ENCODE measurements at places on chromosomes 2 and 18.

DNA sequence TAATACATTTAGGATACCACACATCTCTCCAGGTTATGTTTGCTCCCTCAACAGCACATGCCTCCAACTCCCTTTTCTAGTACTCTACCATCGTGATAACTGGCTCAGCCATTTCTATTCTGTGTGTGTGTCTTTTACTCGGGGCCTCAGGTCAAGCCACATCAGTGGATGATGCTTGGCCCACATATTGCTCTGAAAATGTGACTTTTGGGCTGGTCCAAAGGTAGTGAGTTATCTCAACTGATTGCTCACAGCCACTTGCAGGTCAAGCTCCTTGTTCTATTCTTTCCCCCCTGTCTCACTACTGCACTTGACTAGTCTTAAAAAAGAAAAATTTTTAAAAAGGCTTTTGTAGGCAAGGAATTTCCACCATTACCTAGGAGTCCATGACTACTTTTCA is 5.5 kb downstream of the DSG4 start:
- no peak for DNase-seq

DNA sequence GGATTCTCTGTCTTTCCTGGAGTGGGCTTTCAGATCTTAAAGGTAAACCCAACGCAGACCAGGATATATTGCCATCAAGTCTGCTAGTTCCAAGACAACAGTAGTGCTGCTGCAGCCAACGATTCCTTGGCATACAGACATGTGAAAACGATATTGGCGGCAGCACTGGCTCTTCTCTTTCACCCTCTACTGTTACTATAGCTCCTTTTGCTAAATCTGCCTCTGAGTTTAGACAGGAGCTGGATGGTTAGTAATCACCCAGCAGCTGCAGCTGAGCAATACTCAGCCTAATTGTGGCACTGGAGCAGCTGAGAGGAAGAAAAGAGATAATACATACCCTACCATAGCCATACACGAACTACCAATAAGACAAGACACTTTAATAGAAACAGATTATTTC is 4.0 kb downstream of the YES1 start:
- no peak for DNase-seq

DNA sequence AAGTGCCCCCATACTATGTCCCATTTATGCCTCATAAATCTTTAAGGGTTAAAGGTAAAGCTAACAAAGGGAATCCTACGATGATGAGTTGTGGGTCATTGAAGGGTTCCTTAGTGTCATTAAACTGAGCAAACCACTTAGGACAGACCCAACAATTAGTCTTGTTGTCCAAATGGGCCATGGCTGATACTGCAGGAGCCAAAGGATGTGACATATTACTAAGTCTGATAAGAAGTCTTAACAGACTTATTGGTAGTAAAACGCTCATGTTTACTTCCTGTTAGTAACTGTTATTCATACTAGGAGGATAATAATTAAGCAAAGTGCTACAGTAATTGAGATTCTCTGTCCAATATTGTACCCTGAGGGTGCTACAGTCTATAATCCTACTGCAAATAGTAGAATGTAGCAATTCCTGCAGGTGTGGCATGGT is 96.8 kb downstream of the PTPN4 start:
- DNase-seq: no peak

DNA sequence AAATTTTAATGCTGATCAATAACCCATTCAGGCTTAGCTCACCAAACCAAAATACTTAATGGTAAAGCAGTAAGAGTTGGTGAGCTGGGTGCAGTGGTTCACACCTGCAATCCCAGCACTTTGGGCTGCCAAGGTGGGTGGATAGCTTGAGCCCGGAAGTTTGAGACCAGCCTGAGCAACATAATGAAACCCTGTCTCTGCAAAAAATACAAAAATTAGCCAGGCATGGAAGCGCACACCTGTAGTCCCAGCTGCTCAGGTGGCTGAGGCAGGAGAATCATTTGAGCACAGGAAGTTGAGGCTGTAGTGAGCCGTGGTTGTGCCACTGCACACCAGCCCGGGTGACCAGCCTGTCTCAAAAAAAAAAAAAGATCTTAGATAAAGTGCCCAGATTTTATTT is 35.7 kb upstream of the MPP4 start:
- no peak for DNase-seq

- DNase-seq: no peak
Observed at GRCh38 chr18:36212301-36213171, 25.2 kb downstream of the MOCOS start.

Measured in spinal cord (tissue), 10 donors.